ENCODE measurements at places on chromosomes 6 and 20.

- DNase-seq: no peak
Measured at GRCh38 chr20:64233725-64234124, 21.8 kb upstream of the PCMTD2 start.

GRCh38 chr20:51926670-51927305 lies 124.5 kb upstream of the SALL4 start:
- DNase-seq: no peak

DNA sequence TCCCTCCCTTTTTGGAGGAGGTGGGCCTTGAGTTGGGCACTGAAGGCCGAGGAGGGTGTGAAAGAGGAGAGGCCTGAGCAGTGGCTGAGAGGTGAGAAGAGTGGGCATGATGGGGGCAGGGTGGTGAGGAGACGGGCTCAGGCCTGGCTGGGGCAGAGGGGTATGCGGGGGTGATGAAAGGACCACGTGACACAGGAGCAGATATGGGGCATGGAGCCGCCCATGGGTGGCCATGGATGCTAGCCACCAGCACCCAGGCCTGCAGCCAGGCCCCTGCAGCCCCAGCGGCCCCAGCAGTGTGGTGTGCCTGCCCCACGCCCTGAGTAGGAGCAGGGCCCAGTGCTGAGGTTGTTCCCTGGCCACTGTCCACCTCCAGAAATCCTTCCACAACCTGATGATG lies 26.5 kb downstream of the UQCC2 start:
- no peak for DNase-seq

- DNase-seq: no peak
Measured at GRCh38 chr6:49233483-49233882, 229.6 kb downstream of the MMUT start.

DNA sequence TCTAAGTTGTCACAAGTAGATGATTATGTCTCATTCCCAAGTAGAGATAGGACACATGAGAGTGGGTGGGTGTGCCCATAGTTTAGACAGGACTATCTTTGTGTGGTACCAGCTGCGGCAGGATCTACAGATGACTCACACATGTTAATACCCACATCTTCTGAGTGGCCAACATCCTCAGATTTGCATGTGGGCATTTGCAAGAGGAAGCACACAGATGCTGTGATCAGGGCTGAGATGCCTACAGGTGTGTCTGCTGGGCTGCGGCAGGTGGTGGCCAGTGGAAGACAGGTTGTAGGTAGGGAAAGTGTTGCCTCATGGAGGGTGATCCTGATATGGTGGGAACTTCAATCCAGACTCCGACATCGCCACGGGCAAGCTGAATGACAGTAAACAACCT lies 50.8 kb downstream of the UTRN start:
- no peak for DNase-seq

GRCh38 chr6:163872335-163872734 lies 457.8 kb downstream of the QKI start:
- DNase-seq: no peak

DNA sequence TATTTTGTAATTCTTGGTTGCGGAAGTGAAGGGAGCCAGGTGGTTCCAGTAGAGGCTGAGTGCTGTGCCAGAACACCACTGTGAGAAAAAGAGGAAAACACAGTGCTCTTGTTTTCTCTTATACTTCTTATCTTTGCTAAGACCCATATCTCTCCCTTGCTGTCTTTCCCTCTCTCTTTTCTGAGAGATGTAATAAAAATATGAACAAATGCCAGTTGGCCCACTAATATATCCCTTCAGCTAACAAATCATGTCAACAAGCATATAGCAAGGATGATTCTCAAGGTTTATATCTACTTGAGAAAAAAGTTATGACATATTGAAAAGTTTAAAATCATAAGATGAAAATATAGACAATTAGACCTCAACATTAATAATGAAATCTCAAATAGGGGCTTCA lies 758.3 kb downstream of the HDGFL1 start:
- no peak for DNase-seq

DNA sequence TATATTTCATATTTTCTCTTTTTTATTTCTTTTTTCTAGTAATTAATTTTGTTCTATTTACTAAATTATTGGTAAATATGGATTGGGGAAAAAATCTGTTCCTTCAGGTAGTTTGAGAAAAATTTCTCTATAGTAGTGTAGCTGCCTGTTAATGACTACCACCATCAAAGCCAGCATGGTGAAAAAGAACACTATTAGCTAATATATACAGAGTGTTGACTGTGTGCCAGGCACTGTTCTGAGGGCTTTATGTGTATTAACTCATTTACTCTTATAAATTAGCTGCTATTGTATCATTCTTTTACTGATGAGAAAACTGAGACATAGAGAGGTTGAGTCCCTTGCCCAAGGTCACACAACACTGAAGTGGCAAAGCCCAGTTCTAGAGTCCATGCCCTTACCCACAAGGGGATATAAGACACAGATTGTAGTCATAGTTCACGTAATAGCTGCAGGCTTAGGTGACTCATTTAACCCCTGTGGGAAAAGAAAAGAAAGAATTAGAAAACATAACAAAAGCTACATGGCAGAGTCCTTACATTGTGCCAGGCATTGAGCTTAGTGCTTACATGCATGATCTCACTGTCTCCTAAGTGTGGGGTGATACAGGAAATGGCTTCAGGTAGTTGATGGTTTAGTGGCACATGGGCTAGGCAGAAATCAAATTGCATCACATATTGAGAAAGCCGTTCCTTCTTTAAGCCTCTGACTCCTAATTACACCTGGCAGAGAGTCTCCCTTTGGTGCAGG lies 12.2 kb upstream of the AKIRIN2 start:
- no peak for DNase-seq

DNA sequence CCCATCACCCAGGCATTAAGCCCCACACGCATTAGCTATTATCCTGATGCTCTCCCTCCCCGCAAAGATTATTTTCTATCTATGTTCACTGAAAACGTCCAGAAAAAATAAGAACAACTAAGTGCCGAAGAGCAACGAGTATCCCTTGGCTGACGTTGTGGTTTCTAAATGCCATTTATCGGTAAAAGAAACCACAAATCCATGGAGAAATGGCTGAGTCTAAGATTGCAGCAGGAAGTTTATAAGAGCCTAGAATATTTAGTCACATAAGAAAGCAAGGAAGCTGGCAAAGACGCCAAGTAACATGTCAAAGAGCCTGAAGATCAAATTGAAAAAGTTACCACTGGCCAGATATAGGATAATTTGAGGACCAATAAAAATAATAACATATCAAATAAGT lies 18.1 kb upstream of the NOX3 start:
- no peak for DNase-seq

GRCh38 chr20:408843-409696 lies 971 bp downstream of the RBCK1 start:
- no peak for DNase-seq

DNA sequence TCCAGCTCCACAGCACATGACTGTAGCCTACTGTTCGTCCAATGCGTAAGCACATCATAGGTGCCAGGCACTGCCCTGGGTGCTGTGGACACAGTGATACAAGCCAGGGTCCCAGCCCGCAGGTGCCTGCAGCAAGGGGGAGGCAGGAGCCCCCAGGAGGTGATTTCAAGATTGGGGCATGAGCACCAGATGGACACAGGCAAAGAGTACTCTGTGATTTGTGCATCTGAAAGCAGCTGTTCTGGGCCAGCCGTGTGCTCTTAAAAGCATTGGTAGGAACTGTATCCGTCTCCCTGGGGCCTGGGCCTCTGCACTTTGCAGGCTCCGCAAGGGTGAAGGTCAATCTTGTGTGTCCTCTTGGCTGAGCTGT lies 149.8 kb downstream of the SYCP2 start:
- no peak for DNase-seq

DNA sequence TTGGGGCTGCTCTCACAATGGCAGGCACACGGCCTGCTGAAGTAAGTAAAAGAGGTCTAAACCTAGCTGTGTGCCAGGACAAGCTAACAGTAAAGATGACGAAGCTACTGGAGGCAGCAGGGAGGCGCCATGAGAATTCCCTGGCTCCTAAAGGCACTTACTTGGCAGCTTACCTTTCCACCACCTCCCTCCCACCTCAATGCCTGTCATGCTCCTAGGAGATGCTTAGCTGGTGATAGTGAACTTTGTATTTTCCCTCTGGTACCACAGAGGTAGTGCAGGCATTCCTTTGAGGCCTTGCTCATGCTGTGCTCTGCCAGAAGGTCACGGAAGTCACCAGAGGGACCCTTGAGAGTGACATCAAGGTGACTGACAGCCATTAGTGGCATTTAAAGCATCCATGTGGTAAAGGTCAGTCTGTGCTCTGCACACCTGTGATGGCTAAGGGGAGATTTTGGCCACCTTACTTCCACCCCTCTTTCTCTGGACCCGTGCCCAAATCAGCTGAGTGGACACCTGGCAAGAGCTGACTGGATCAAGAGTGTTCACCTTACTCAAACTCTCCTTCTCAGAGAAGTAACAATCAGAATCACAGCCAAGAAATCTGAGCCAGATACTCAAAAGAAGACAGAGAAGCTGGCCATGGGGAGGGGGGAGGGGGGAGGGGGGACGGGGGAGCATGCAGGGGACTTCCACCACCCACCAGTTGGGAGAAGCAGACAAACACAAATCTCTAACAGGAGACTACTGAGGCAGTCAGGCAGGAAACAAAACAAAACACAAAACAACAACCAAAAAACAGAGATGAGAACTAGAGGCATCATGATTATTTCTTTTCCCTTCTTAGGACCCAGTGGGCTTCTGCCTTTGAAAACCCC lies 2.9 kb downstream of the FKBP1A start:
- DNase-seq: no peak

DNA sequence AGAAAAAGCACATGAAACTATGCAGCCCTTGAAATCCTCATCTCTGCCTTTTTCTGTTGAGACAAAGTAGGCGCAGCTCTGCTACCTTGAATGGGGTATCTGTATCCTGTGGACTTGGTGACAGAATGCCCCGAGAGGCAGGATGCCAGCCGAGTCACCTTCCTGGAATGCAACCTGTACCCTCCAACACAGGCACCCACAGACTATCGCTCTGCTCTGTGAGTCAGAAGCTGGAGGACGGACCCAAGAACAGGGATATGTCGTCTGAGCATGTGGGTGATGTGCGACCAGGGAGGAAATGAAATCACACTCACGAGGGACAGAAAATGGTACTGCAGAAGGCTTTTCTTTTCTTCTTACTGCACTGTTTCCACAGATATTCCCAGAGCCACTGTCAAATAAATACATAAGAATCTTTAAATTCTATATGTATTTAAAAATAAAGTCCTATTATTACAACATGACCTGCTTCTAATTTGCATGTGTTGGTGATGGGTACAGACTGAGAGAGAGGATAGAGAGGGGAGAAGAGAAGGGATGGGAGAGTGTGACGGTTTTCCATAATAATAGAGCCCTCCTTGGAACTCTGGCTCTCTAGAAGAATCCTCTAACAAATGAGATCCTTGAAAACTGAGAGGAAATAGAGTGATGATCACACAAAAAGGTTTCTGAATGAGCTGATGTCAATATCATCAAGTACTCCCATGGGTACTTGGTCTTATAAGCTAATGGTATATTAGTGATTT lies 308.1 kb downstream of the FOXC1 start:
- DNase-seq: no peak

DNA sequence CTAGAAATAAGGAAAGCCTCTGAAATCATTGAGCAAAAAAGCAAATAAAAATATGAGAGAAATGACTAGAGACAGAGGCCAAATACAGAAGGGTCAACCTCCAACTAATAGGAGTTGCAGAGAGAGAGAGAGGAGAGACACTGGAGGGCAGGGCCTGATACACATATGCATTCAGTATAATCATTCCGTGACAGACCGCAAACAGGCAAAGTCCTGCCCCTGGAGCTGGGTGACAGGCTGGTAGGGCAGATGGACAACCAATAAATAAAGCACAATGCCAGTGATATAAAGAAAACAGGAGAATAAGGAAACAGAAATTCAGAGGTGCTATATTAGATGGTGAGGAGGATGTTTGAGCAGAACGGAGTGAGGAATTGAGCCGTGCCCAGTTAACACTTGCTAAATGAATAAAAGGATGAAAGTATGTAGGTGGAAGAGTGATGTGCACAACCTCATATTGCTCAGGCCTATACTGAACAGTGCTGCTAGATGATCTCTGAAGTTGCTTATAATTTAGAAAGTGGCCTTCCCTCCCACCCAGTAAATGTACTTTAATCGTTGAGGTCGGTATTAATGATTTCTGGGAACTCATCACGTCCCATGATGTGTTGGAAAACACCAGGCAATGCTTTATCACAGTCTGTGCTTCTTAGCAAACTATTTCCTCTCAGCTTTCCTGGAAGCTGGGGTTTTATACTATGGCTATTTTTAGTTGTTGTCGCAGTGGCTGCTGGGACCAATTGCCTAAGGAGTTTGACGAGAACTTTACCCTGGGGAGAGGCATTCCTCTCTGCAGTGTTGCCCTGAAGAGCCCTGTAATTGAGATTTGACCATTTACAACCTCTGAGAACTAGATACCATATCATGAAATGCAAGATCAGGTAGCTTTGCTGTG lies 37.6 kb upstream of the CLIC5 start:
- no peak for DNase-seq

DNA sequence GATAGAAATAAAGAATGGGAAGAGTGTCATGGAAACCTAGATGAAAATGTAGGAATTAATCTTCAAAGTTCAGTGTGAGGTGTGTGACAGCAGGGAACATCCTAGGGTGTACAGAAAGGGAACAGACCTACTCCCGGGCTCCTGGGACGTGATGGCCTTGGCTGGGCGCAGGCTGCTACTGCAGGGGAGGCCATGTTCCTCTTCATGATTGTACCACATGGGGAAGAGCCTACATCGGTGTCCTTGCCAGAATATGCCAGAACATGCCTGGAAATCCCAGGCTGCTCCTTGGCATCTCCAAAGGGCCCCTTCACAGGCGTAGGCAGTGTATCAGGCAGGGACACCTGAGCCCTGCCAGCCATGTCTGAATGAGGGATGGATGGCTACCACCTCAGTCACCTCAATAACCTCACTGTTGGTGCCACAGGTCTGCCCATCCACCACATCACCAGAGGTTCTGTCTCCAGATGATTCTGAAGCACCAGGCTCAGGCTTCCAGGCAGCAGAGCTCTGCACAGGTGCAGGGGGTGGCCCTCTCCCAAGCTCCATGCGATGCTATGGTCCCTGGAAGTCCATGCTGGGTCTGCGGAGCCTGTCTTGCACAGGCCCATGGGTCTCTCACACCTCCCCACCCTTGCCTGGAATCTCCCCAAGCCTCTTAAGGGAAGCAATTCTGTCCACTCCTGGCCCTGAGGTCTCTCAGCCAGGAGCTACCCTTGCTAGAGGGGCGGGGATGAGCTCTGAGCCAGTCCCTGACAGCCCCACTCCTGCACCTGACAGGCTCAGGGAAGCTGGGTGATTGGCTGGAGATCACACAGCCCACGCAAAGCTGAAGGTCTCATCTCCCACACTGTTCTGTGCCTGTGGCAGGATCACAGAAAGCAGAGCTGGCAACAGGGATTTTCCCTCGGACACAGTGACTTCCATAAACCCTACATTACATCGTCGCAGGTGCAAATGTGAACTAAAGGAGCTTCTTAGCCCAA lies 20.2 kb downstream of the RAMACL start:
- DNase-seq: no peak
